ENCODE measurements at places on chromosomes 4 and X.

GRCh38 chr4:98423009-98423408 is 161.8 kb downstream of the RAP1GDS1 start:
- no peak for DNase-seq

- DNase-seq = no peak
Measured at GRCh38 chr4:159145992-159146330, 43.1 kb downstream of the RAPGEF2 start.

DNA sequence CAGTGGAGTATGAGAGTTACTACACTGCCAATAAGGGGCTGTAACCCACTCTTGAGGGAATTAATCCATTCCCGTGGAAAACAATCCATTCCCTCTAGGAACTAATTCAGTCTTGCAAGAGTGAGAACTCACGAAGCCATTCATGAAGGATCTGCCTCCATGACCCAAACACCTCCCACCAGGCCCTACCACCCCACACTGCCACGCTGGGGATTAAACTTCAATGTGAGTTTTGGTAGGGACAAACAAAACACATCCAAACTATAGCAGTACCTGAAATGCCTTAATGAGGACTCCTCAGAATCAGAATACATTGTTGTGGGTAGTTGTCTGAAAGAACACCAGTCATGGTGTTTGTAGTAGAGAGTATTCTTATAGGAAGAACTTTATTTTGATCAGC is 19.2 kb downstream of the PAGE4 start:
- no peak for DNase-seq

DNA sequence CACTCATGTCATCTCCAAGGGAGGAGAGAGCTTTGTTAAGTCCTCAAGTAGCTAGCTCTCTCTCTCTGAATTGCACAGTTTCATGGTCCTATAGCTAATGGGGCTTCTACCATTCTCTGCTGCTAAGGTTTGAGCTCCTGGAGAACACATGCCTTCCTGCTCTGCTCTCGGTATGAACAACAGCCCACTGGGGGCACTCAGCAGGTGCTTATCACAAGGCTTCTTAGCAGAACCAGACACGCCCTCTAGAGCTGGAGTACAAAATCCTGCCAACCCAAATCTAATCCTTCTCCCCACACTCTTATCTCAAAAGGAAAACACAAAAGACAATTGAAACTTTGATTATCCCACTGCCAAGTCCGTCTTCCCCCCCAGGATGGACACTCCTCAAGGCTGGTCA is 176.5 kb downstream of the HS3ST1 start:
- no peak for DNase-seq

- DNase-seq = no peak
Measured at GRCh38 chrX:115713460-115713859, 152.5 kb downstream of the PLS3 start.

DNA sequence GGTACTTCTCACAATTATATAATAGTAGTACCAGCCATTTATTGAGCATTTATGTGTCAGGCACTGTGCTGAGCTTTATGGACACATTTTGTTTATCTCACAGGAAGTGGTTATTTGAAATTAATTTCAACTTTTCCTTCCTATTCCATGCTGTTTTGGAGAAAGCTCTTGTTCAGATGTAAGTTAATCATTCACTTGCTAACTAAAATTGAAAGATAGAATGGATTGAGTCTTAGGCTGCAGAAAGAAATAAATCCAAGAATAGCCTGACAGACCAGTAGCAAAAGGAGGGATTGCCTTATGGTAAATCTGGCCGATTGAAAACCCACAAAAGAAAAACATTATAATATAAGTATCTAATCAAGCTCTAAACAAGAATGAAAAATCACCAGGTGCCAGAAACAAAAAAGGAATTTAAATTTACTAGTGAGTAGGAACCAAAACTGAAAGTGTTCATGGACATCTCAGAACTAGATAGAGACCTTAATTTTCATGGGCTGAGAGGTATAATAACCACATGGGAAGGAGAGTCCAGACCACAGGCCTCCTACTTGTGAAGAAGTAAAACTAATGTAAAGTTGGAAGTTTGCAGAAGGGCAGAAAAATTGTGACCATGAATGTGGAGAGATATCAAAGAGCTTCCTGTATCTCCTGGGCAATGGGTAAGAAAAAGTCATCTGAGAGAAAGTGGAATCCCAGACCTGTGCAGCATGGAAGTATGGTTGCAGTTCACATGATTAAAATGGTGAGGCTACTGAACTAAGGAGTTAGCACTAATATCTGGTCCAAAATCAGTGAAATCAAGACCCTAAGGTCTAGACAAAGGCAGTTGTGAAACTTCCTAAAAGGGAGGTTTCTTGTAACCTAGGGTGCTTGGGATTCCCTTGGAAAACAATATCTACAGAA is 38.0 kb downstream of the RADX start:
- DNase-seq = no peak

GRCh38 chr4:46937493-46937892 is 28.4 kb upstream of the COX7B2 start:
- no peak for DNase-seq

DNA sequence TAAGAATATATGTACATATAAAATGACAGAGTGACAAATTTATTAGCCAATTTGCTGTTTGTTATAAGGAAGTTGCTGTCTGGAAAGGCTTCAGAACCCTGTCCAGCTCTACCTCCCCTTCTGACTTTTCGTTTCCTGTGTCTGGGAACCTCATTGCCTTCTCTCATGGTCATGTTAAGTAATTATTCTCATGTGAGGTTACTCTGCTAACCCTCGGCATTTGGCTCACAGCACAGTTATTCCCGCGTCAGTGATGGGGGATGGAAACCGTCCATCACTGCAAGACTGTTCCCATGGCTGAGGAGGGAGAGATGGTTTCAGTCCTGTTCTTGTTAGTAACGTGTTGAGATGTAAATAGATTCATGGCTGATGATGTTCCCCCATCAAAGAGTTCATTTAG is 11.9 kb downstream of the EDNRA start:
- DNase-seq = no peak

- DNase-seq = no peak
Measured at GRCh38 chr4:152041295-152041694, 280.5 kb upstream of the GATB start.

GRCh38 chr4:90112715-90113114 is 14.5 kb upstream of the CCSER1 start:
- DNase-seq = no peak

GRCh38 chr4:169098532-169098931 is 88.5 kb upstream of the CBR4 start:
- no peak for DNase-seq

GRCh38 chr4:23438764-23439163 is 451.1 kb downstream of the PPARGC1A start:
- DNase-seq = no peak

DNA sequence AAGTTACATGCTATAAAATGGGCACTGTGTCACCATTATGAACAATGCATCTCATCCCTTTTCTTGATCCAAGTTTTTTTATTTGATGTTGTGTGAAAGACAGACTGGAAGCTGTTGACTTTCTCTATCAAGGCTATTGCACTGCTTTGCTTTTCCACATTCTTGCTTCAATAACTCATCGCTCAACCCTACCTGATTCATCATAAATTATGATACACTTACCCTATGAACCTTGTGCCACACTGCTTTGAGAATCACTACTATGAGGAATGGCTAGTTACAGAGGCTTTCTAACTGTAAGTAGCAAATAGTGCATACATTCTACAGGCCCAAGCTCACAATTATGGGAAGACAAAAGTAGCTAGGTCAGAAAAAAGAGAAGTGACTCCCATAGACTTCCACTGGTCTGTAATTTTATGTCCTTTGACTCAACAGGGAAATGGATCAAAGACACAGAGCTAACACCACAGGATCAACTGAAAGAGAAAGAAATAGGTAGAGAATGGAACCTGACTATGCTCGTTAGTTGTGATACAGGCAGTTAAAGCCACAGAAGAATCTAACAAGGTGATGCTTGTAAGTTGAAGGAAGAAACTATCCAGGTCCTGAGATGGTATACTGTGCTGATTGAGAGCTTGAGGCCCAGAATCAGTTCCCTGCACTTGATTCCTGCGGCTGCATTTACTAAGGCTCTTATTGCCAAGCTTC is 163.5 kb downstream of the PPP3CA start:
- DNase-seq = no peak
